ENCODE measurements at places on chromosomes 3 and 15. TPM values are rescaled to one million over a fixed set of nuclear protein-coding genes. Genes with fewer than 3 reads are reported as not detected.

CBLB gene
- total RNA-seq = 3.7 TPM

TMCO5A gene
- total RNA-seq = not detected

ACP3 gene
- total RNA-seq = not detected

GATM gene
- 22.0 TPM for total RNA-seq

MORC1 gene
- total RNA-seq = not detected

CATSPER2 gene
- total RNA-seq = 5.8 TPM

ADGRG7 gene
- total RNA-seq = not detected

CCDC174 gene
- 7.1 TPM for total RNA-seq

AADAC gene
- total RNA-seq = not detected

All from Caki2 (cell line).